ENCODE measurements at places on chromosomes 3 and 15.

- no peak for DNase-seq
Measured at GRCh38 chr3:148074946-148075345, 622.8 kb upstream of the AGTR1 start.

DNA sequence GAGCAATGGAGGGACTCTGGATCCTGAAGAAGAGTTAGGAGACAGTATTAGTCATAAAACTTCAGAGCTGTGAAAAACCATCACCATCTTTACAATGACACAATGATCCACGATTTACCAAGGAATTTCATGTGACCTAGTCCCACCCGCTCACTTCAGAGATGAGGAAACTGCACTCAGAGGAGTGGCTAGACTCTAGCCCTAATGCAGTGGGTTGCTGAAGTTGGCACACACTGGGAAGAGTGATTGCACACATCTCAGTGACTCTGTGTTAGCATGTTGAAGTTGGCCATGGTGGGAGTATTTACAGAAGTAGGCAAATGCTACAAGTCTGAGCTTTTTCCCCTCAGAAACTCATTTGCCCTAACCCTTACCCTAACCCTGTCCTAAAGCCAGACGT, 35.2 kb upstream of the SPATA12 start:
- no peak for DNase-seq

DNA sequence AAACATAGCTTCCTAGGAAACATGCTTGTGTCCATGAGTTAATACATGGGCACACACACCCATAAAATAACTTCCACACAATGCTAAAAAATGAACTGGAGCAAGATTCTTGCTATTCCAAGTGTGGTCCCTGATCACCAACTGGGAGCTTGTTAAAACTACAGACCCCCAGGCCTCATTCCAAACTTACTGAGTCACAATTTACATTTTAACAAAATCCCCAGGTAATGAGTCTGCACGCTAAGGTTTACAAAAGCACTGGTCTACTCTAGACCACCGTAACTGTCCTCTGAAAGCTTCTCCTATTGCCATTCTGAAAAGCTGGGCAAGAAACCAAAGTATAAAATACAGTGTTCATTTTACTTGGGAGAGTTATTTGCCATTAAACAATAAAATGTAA, 45.4 kb downstream of the IGF2BP2 start:
- DNase-seq, result no peak

DNA sequence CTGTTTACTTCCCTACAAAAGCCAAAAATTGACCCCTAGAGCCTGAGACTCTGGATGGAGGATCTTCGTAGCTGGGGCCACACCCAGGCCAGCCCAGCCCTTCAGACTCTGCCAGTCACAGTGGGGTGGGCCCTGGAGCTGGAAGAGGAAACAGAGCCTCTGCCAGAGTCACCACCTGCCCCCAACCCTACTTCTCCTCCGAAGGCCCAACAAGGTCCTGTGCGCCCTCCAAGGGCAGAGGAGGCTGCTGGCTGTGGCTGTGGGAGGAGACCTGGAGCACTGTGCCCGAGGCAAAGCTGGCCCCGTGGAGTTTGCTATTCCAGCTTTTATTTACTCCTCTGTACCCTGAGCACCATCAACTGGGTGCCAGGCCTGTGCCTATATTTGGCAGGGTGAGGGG, 19.0 kb downstream of the CISH start:
- no peak for DNase-seq

DNA sequence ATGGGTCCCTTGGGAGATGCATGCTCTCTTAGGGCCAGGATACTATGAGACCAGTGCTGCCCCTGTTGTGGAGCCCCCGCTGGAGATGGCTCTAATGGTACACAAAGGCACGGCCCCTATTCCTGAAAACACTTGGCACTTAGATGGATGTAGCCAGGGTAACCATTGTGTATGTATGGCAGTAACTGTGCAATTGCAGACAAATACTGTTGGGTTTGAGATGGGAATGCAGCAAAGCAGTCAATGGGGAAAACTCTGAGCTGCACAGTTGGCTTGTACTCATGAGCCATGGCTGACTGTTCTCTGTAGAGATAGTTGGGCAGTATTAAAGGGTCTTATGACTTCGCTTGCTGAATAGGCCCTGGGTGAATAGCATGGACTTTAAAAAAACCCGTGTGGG, 67.9 kb upstream of the NPAP1 start:
- no peak for DNase-seq

GRCh38 chr15:78624651-78625590, 4.1 kb upstream of the CHRNA3 start:
- DNase-seq, result no peak

GRCh38 chr15:70281811-70282307, 184.1 kb upstream of the TLE3 start:
- DNase-seq, result no peak

- DNase-seq, result no peak
Measured at GRCh38 chr3:124904835-124905492, 17.8 kb upstream of the ITGB5 start.

DNA sequence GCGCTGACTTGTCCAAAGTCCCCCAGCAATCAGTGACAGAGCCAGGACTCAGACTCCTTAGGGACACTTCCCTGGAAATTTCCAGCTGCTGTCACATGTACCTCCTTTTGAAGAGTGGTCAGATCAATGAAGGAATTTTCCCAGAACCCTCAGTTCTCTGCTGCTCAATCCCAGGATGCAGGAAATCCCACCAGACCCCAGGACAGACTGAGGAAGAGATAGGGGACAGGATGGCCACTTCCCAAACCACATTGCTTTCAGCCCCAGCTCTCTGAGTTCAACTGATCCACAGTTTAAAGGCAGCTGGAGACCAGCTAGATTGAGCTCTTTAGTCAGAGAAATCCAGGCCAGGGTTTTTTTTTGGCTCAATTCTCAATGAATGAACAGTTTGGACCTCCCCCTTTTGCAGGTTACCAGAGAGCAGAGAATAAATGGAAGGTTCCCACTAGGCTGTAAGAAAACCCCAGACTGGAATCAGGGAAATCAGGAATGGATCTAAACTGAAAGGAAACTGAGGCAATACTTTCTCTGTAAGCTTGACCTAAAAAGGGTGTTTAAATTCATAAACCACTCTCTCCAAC, 1.5 kb downstream of the CYP1A1 start:
- no peak for DNase-seq

GRCh38 chr3:50275996-50276761, 2.7 kb upstream of the LSMEM2 start:
- DNase-seq, result no peak

GRCh38 chr15:63054985-63055384, 12.4 kb downstream of the TPM1 start:
- DNase-seq, result no peak

GRCh38 chr15:40047415-40048210, 8.6 kb upstream of the SRP14 start:
- DNase-seq, result no peak

DNA sequence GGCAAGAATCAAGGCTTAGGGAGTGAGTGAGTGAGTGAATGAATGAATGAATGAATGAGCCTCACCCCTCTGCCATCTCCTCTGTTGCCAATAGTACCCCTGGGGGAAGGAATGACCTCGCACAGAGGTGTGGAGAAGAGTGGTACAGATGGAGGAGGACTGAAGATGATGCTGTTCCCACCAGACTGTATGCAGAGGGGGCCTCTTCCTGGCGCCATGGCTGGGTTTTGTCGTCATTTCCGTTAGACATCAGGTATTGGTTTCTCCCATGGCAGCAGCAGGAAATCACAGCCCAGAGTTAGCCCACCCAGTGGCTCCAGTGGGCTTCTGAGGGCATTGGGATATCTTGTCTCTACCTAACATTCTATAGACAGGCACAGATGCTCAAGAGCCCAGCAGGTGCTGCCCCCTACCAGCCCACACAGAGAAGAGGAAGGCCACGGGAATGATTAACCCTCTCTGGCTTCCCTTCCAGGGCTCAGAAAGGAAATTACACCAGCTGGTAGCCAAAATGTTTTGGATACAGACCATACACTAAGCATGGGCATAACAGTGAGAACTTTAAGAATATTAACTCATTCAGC, 109.8 kb upstream of the SLC6A11 start:
- no peak for DNase-seq

GRCh38 chr15:82830427-82831173, 21.2 kb downstream of the WHAMM start:
- DNase-seq, result no peak

GRCh38 chr3:187997490-187997889, 156.5 kb upstream of the LPP start:
- no peak for DNase-seq

GRCh38 chr3:196563721-196564225, 4.6 kb downstream of the WDR53 start:
- no peak for DNase-seq

DNA sequence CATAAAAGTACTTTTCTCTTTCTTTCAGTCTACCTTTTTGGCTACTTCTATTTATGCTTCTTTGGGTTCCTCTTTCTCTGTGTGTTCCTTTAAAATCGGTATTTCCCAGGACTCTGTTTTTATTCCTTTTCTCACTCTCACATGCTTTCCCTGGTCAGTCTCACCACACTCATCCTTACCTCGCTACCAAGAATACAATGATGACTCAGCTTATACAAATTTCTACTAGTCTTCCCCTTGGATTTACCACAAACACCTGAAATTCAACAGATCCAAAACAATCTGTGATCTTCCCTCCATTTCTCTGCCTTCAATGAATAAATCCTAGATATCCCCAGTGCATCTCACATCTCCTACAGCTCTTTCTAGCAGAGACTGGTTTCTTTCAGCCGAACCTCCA, 52.9 kb downstream of the TUBGCP4 start:
- DNase-seq, result no peak

DNA sequence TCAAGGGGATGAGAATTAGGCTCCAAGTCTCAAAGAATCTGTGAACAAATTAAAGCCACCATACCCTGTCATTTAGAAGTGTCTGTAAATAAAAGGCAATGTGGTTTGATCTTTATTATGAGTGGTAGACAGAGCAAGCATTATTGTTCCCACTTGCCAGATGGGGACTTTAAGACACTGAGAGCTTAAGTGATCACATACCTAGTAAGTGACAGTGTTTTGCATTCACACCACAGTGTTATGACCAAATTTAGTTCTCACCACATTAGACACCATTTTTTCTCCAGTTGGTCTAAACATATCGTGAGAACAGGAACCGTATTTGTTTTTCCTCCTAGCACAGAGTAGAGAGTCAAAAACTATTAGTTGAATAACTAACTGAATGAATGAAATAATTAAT, 13.2 kb upstream of the ZBED2 start:
- DNase-seq, result no peak

- no peak for DNase-seq
Measured at GRCh38 chr3:39278616-39278935, 1.3 kb downstream of the CX3CR1 start.

- DNase-seq, result peak; percentile 8
Measured at GRCh38 chr3:123618768-123619484, 34.1 kb upstream of the HACD2 start.

Measured in T1000 (cell line).